NCI-H2227 treated with DMSO at 0.1 percent for 48 hours (cell line): ENCODE measurements at places on chromosomes 3 and 15.

DNA sequence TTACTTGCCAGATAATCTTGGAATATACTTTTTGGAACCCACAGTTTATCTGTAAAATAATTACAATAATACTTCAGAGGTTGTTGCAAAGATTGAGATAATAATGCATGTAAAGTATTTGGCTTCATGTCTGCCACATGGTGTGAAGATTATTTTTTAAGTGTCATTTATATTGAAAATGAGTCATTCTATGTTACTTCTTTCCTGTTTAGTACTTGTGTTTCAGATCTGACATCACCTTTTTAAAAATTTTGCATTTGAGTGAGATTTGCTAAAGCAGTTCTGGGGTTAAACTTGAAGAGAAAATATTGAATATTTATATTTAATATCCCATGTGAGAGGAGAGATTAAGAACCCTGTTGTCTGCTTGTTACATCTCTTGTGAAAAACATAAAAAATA is 31.2 kb downstream of the IQGAP1 start:
- DNase-seq, result no peak

DNA sequence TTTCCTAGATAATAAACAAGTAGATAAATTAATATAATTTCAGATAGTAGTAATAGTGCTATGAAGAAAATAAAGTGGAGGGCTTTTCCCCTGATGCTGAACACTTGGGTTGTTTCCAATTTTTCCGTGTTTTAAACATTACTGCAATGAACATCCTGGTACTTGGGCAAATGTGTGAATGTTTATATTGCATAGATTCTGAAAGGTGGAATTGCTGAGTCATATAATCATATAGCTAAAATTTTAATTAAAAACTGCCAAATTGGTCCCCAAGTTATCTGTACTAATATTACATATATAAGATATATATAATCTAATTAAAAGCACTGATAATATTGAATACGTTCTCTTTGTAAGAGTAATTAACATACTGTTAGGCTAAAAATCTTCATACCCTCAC is 10.0 kb downstream of the PPP2R3A start:
- no peak for DNase-seq

DNA sequence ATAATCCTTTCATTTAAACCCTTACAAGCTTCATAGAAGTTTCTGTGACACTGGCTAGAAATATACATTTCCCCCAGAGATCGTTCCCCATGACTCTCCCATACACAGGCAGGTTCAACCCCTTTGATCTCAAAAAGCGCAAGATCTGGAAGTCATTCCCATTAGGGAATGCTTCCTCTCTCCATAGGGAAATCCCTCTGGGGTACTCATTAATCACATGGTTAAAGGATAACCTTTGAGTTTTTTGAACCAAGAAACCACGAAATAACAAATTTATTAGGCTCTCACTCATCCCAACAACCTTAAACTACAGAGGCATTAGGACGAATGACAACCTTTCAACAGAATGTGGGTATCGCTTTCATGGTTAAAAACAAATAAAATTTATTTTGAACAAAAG is 211.9 kb upstream of the PRICKLE2 start:
- no peak for DNase-seq

DNA sequence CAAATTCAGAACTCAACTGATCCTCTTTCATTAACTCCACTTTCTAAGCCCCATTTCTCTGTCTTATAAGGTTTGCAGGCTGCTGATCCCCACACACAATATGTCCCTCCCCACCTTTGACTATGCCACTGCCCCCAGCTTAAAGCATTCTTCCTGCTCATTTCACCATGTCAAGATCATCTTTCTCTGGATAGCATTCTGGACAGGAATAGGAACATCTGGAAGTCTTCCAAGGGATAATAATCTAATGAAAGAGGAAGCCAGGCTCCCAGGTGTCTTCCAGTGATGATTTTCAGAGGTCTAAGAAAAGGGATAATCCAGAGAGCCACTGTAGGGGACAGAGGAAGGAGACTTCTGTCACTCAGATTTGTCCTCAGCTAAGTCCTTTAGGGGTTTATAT is 54.6 kb upstream of the GALNT15 start:
- no peak for DNase-seq

- no peak for DNase-seq
Observed at GRCh38 chr3:83477563-83477962, 1481.2 kb upstream of the CADM2 start.

DNA sequence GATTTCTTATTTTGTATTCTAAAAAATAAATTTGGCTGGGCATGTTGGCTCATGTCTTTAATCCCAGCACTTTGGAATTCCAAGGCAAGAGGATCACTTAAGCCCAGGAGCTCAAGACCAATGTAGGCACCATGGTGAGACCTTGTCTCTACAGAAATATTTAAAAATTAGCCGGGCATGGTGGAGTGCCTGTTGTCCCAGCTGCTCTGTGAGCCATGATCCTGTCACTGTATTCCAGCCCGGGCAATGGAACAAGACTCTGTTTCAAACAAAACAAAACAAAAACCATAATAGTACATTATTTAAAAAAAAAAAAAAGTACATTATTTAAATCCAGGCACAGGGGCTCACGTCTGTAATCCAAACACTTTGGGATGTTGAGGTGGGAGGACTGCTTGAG is 5.5 kb upstream of the RTF1 start:
- no peak for DNase-seq

DNA sequence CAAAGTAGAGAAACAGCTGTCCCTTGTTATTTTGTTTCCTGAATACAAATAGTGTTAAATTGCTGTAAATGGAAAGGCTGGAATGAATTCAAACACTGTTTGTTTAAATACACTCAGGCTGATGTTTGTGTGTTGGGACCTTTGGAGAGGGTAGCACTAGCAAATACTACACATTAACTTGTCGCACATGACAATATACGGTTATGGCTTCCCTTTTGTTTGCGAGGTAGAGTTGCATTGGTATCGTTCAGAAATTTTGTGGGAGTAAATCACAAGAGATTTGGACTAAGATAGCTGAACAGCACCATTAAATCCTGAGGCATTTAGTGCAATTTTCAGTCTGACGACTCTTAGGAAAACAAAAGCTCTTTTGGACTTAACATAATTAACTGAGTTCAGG is 213.0 kb upstream of the ROBO2 start:
- DNase-seq, result no peak

DNA sequence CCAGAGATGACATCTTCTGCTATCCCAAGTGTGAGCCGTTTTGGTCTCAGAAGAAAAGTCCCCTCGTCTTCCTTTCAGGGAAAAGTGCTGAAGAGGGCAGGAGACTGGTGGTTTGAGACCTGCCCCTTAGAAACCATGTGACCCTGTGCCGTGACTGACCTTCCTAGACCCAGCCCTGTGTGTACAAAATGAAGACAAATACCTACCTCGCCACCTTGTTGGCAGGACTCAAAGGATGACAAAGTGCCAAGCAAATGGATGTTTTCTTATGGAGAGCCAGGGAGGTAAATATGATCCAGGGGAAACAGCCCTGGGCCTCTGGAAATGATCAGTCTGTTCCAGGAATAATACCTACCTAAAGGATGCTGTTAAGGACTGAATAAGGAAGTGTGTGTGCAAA is 41.3 kb downstream of the FAM174B start:
- DNase-seq, result no peak

GRCh38 chr3:139534992-139535879 is 4.3 kb downstream of the RBP1 start:
- DNase-seq, result no peak

- no peak for DNase-seq
Observed at GRCh38 chr15:39128746-39129145, 452.1 kb upstream of the THBS1 start.
